LHCN-M2 (cell line): ENCODE measurements at places on chromosomes 11 and 22. TPM values are rescaled to one million over a fixed set of nuclear protein-coding genes. Genes with fewer than 3 reads are reported as not detected.

CARD16 gene
- total RNA-seq, result not detected in 2 replicates

GALNT18 gene
- total RNA-seq, result 4.0 and 5.1 TPM in 2 replicates

WNT7B gene
- total RNA-seq, result 0.13 TPM in 1 of 2 replicates, not detected in the other

MFNG gene
- total RNA-seq, result 0.17 and 1.3 TPM in 2 replicates

KCNJ11 gene
- 0.11 and 0.13 TPM in 2 replicates for total RNA-seq

DNA sequence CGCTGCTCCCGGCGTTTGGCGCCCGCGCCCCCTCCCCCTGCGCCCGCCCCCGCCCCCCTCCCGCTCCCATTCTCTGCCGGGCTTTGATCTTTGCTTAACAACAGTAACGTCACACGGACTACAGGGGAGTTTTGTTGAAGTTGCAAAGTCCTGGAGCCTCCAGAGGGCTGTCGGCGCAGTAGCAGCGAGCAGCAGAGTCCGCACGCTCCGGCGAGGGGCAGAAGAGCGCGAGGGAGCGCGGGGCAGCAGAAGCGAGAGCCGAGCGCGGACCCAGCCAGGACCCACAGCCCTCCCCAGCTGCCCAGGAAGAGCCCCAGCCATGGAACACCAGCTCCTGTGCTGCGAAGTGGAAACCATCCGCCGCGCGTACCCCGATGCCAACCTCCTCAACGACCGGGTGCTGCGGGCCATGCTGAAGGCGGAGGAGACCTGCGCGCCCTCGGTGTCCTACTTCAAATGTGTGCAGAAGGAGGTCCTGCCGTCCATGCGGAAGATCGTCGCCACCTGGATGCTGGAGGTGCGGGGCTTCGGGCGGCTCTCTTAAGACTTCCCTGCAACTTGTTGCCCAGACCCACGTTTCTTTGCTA, at the start of gene CCND1:
TSS of gene CCND1 (plus strand) at position 162 of the 587 bp plus-strand sequence. CDS start at position 320, 158 bp downstream.
- DNase-seq, result peak; percentile 95

DNA sequence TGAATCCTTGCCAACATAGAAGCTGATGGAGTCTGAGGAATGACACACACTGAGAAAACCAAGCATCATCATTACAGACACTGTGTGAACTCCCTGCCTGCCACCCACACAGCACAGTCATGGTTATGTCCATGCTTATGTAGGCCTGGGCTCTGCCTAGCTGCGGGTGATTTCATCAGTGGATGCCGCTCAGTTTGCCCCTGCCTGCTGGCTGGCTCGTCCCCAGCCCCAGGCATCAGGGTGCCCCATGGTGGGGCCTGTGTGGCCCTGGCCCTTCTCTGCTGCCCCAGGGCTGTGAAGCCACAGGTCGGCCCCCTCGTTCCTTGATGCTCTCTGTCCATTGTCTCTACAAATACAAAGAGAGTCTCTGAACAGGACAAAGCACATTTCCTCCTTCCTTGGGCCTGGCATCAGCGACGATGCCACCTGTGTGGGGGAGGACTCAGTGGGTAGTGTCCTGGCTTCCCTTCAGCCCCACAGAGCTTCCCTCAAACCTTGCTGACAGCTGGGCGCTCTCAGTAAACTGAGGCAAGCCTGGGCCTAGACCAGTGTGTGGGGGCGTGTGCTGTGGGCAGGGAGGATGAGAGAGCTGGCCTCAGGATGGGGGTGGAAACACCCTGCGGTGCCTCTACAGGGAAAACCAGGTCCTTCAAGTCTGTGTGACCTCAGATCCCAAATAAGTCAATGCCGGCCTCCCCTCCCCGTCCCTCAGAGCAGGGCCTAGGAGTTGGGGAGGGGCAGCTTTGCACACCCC, 20.0 kb upstream of the TUB start:
- peak; percentile 31 for DNase-seq

DNA sequence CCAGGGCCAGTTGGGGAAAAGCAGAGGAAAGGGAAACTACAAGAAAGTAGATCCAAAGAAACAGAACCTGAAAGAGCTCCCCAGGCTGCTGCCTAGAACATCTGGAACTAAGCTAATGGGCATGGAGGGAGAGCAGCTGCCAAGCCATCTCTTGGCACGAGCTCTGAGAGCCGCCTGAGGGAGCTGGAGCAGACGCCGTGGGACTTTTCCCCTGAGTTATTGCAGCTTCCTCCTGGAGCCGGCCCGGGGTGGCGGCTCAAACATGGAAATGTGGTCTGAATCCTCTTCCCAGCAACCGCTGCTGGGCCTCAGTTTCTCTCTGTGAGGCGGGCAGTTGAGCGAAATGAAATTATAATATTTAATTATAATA, 41.8 kb downstream of the LIF start:
- peak; percentile 82 for DNase-seq

DNA sequence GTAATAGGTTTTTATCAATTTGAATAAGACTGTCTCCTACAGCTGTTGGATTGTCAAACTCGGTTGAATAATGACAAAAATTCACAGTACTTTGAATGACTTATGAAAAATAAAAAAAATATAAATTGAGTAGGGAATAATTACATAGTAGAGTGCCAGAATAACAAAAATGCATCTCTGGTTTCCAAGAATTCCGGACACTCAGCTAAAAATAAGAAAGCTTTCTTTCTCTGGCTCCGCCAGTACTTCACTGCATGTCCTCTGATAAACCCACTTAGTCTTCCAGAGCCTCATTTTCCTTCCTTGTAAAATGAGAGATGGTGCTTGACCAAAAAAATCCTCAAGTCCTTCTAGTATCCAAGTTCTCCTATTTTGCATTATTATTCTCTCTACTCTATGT, 374.6 kb upstream of the LUZP2 start:
- DNase-seq, result no peak

- peak; percentile 56 for DNase-seq
Measured at GRCh38 chr11:30683176-30683575, 97.0 kb upstream of the MPPED2 start.

DNA sequence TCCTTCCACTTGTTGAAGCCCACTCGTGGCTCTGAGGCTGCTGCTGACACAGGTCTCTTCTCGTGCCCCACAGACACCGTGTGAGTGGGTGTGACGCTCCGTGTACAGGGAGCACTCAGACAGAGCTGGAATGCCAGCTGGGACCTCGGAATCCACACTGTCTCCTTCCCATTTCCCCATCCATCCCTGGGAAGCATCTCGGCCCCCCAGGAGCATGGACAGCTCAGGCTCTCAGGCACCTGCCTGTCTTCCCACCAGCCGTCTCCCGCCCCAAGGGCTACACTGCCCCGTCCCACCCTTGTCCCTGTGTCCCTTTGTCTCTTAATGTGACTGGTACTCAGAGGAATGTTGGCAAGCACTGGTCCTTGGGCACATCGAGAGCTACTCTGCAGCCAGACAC, 63.8 kb downstream of the ARHGAP8 start:
- DNase-seq, result no peak

GRCh38 chr11:72969894-72970335, 155.7 kb downstream of the ATG16L2 start:
- DNase-seq, result peak; percentile 87

- DNase-seq, result no peak
Measured at GRCh38 chr22:36811094-36811800, 5.6 kb downstream of the PVALB start.

GRCh38 chr11:34219941-34220370, 114.5 kb downstream of the NAT10 start:
- no peak for DNase-seq

DNA sequence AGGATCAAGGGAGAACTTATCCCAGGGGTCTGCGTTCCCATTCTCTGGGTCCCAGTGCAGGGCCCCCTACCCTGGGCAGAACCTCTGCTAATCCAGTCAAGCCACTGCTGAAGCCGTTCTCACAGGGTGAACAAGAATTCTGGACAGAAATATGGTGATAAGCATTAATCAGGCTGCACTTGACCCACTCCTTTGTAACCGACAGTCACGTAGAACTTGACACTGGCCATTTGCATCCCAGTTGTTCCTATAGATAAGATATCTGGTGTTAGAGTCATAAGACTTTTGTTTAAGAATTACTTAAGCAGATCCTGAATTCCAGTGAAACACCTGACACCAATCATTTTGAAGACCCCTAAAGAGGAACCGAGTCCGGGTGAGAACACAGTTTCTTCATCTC, 107.5 kb upstream of the THY1 start:
- no peak for DNase-seq

DNA sequence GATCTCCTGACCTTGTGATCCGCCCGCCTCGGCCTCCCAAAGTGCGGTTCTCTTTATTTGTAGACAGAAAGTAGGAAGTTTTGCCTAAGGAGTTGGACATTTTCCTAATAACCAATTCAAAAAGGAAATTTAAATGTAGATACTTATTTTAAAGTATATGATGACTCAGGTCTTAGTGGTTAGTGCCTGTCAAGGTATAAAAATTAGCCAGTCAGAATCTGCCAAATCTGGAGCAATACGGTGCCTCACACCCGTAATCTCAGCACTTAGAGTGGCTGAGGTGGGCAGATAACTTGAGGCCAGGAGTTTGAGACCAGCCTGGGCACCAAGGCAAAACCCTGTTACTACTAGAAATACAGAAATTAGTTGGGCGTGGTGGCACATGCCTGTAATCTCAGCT, 86.7 kb upstream of the RASSF10 start:
- no peak for DNase-seq
